ENCODE measurements at places on chromosomes 6 and 20. TPM values are rescaled to one million over a fixed set of nuclear protein-coding genes. Genes with fewer than 3 reads are reported as not detected.

Gene GRM4
- total RNA-seq = 19.4 TPM

Gene CGA
- total RNA-seq = not detected

Gene PSORS1C1
- total RNA-seq = not detected

Gene BMP7
- 23.3 TPM for total RNA-seq

Gene RWDD1
- total RNA-seq = 47.7 TPM

Gene HS3ST5
- total RNA-seq = 26.1 TPM

Gene SYNCRIP
- total RNA-seq = 88.3 TPM

Gene CCN6
- not detected for total RNA-seq

Gene ARMH2
- not detected for total RNA-seq

Gene PLA2G7
- total RNA-seq = 4.6 TPM

Gene SLPI
- not detected for total RNA-seq

Gene TRIM40
- total RNA-seq = not detected

Gene R3HDML
- not detected for total RNA-seq

Gene ARG1
- total RNA-seq = 0.69 TPM

Gene IL17F
- not detected for total RNA-seq

Gene RSPH4A
- total RNA-seq = 16.1 TPM

Gene HEY2
- 2.8 TPM for total RNA-seq

Gene TCP11
- total RNA-seq = 0.23 TPM

Gene ADTRP
- 0.69 TPM for total RNA-seq

Gene RIPOR2
- 33.4 TPM for total RNA-seq

Gene ZNF311
- 5.8 TPM for total RNA-seq

Gene PRICKLE4
- total RNA-seq = 0.46 TPM

Gene C6orf52
- total RNA-seq = 0.92 TPM

Gene GSTA3
- total RNA-seq = 0.69 TPM

Gene IMPG1
- total RNA-seq = not detected

Gene PKIB
- total RNA-seq = 32.5 TPM

Gene ZNF391
- total RNA-seq = 6.2 TPM

Gene GPR6
- total RNA-seq = 12.2 TPM

Gene TINAG
- not detected for total RNA-seq

Gene TGM3
- total RNA-seq = 0.46 TPM

Gene PRSS16
- total RNA-seq = not detected

Gene LAMP5
- total RNA-seq = 19.6 TPM

Gene DCBLD1
- total RNA-seq = 16.4 TPM

Gene TBC1D32
- total RNA-seq = 46.6 TPM

Gene DDX43
- total RNA-seq = 0.46 TPM

Gene ARFGEF3
- 47.3 TPM for total RNA-seq

Gene RAET1E
- not detected for total RNA-seq

Gene STMND1
- 0.92 TPM for total RNA-seq

Gene COL20A1
- total RNA-seq = 3.7 TPM

Gene POU3F2
- 46.4 TPM for total RNA-seq

Gene CLPSL1
- total RNA-seq = not detected

Gene BMP2
- 6.7 TPM for total RNA-seq

Gene DLK2
- total RNA-seq = 8.3 TPM

Gene KCNB1
- 14.8 TPM for total RNA-seq

Gene OXT
- total RNA-seq = 46.4 TPM
